ENCODE measurements at places on chromosomes 4 and X. TPM values are rescaled to one million over a fixed set of nuclear protein-coding genes. Genes with fewer than 3 reads are reported as not detected.

Gene RLIM
- total RNA-seq: 41.7 TPM

Gene SYP
- 0.46 TPM for total RNA-seq

Gene ADH1A
- not detected for total RNA-seq

Gene TIMP1
- 104 TPM for total RNA-seq

Gene SNCA
- 124 TPM for total RNA-seq

Gene PLP1
- not detected for total RNA-seq

Gene PDE6B
- 1.8 TPM for total RNA-seq

Gene GNRHR
- total RNA-seq: not detected

DNA sequence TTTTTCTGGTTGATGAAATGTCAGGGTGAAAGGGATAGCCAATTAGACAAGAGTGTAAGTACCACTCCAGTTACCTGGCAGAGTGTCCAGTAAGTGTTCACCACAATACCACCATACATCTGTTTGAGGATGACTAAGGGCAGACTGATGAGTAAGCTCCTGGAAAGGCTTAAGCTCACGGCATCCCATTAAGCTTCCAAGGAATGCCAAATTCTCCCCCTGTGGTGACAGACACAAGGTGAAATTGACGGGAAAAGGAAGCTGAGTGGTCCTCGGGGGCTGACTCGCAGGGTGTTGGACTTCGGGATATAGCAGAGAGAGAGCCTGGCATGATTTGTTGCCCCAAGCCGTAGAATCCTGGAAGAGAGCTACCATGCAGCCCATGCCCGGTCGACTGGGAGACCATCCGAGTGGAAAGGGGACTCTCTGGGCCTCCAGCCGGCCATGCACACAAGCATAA is 7.6 kb upstream of the BST1 start:
- no peak overlapping the region for H3K27ac ChIP-seq
- peak; percentile 43 for DNase-seq
- no peaks in the 10 kb centered on the region for H3K36me3 ChIP-seq
- peaks cover 26% of the 10 kb centered on the region for H3K4me1 ChIP-seq
- H3K27me3 ChIP-seq: no peaks in the 10 kb centered on the region

DNA sequence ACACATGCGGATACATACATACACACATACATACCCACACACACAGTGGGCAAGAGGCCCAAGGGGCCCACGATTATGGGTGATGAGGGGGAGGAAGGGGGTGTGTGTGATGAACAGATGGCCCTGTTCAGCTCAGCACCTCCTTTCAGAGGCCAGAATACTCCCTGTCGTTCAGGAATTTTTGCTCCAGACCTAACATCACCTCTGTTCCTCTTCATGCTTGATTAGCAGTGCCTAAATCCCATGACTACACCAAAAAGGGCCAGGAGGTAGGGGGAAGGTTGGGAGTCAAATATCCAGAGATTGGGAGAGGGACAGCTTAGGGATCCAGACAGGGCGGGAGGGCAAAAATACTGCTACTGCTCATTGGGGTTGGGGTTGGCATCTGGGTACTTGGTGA is 42.7 kb downstream of the SMC1A start:
- no peak overlapping the region for H3K27ac ChIP-seq
- H3K27me3 ChIP-seq: no peaks in the 10 kb centered on the region
- peaks cover 22% of the 10 kb centered on the region for H3K36me3 ChIP-seq
- H3K4me1 ChIP-seq: no peaks in the 10 kb centered on the region
- no peak overlapping the region for H3K4me3 ChIP-seq

DNA sequence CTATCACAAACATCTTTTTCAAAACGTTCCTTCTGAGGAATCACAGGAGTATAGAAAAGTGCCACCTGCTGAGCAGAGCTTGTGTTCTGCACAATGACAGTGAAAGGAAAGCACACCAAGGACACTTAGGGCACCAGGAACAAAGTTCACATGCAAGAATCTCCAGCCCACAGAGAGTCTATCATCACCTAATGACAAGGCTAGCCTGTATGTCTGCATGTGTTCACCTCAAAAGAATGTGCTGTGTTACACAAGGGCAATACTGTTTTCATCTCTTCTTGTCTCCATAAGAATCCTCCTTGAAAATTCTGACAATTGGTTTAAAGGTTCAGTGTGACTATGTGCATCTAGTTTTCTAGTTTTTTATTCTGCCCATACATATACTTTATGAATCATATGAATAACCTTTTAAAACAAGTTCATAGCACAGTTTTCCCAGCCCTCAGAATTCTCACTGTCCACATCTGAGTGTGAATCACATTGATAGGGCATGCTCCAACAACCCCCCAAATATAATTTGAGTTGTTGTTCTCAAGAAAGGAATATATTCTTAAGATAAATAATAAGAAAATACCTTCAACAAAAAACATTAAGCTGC is 118.0 kb downstream of the PWWP3B start:
- DNase-seq: no peak
- H3K4me1 ChIP-seq: no peaks in the 10 kb centered on the region
- no peak overlapping the region for H3K4me3 ChIP-seq
- no peak overlapping the region for H3K27ac ChIP-seq

DNA sequence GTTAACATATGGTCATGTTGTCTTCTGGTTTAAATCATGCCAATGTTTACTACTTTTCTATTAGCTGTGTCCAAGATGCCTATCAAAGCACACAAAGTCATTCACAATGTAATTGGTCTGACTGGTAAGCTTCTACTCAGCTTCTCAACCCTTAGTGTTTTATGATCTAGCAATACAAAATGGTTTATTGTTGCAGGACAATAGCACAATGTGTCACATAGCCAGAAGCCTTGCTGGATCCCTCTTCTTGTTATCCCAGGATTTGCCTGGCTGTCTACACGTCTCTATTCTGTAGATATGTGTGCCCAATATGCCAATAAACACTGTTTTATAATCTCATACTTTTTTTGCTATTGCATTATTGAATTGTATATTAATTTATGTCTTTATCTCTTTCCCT is 1111.0 kb upstream of the AGA start:
- H3K36me3 ChIP-seq: no peaks in the 10 kb centered on the region
- no peak overlapping the region for H3K27ac ChIP-seq
- no peak overlapping the region for H3K4me3 ChIP-seq
- H3K4me1 ChIP-seq: no peaks in the 10 kb centered on the region
- H3K27me3 ChIP-seq: no peaks in the 10 kb centered on the region

DNA sequence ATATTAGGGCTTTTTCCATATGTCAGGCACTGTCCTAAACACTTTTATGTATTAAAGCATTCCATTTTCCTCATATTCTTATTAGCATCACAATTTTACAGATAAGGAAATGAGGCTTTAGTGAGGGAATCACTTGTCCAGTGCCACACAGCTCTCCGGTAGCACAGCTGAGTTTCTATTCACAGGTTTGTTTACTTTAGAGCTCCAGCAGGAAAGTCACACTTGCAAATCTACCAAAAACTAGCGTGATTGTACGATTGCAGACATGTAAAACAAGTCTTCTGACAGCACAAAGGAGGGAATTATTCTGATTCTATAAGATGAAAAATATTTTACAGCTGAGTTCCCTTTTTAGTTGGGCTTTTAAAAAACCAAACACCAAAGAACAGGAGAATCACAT is 472.1 kb downstream of the TMA16 start:
- H3K4me1 ChIP-seq: no peaks in the 10 kb centered on the region
- no peak overlapping the region for H3K4me3 ChIP-seq
- no peaks in the 10 kb centered on the region for H3K27me3 ChIP-seq
- H3K36me3 ChIP-seq: no peaks in the 10 kb centered on the region
- no peak for DNase-seq

GRCh38 chr4:2898001-2898400 is 54.4 kb downstream of the ADD1 start:
- H3K4me3 ChIP-seq: no peak overlapping the region
- no peak overlapping the region for H3K27ac ChIP-seq
- no peak for DNase-seq
- peaks cover 18% of the 10 kb centered on the region for H3K4me1 ChIP-seq
- H3K36me3 ChIP-seq: peaks cover 26% of the 10 kb centered on the region

DNA sequence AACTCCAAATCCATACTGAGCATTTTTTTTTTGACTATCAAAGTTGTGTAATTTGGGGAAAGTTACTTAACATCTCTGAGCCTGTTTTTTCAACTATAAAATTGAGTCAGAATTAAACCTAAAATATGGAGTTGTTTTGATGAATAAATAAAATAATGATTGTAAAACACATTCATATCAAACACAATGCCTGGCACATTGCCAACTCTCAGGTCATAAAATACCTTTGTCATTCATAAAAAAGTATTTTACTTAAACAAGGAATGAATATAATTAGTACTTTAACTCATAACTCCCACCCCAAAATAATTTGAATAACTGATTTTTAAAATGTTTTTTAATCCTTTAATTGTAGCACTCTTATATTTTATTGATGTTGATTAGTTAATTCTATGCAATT is 3.8 kb upstream of the GPR174 start:
- no peaks in the 10 kb centered on the region for H3K27me3 ChIP-seq
- no peaks in the 10 kb centered on the region for H3K36me3 ChIP-seq
- no peaks in the 10 kb centered on the region for H3K4me1 ChIP-seq

GRCh38 chrX:46953137-46953527 is 40.9 kb downstream of the JADE3 start:
- peaks cover 13% of the 10 kb centered on the region for H3K4me1 ChIP-seq
- H3K4me3 ChIP-seq: no peak overlapping the region
- H3K27ac ChIP-seq: no peak overlapping the region
- no peak for DNase-seq

- DNase-seq: no peak
- H3K4me1 ChIP-seq: no peaks in the 10 kb centered on the region
- no peak overlapping the region for H3K27ac ChIP-seq
- H3K4me3 ChIP-seq: no peak overlapping the region
Measured at GRCh38 chrX:12865359-12865758, 1.5 kb upstream of the TLR7 start.

DNA sequence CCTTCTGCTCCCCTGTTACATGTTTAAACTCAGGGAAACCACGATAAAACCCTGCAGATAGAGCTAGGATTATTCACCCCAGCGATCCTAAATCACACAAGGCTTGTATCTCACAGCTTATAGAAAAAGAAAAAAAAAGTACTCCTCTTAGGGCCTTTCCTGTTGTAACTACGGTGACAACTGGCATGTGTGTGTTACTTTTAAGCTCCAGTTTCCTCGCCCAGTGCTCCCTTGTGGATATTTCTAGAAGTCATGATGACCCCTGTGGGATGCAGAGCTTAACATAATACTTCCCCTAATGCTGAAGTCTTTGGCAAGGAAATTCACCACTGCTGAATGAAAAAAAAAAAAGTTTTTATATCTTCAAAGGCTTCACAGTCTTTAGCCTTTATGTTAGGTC is 114.7 kb downstream of the NWD2 start:
- DNase-seq: no peak
- H3K27me3 ChIP-seq: no peaks in the 10 kb centered on the region
- no peaks in the 10 kb centered on the region for H3K4me1 ChIP-seq
- no peaks in the 10 kb centered on the region for H3K36me3 ChIP-seq
- H3K4me3 ChIP-seq: no peak overlapping the region
- no peak overlapping the region for H3K27ac ChIP-seq

- no peaks in the 10 kb centered on the region for H3K4me1 ChIP-seq
- no peaks in the 10 kb centered on the region for H3K36me3 ChIP-seq
- H3K4me3 ChIP-seq: no peak overlapping the region
- H3K27ac ChIP-seq: no peak overlapping the region
Measured at GRCh38 chrX:96372313-96373046, 312.2 kb upstream of the DIAPH2 start.

Measured in endothelial cell of umbilical vein (primary cell).